ENCODE measurements at places on chromosomes 6 and 20. TPM values are rescaled to one million over a fixed set of nuclear protein-coding genes. Genes with fewer than 3 reads are reported as not detected.

ACTL10 gene
- 3.1 TPM for total RNA-seq

PTGIS gene
- 11.7 TPM for total RNA-seq

MAP7 gene
- total RNA-seq, result 1.4 TPM

SYCP2L gene
- not detected for total RNA-seq

DOK5 gene
- 3.1 TPM for total RNA-seq

OR12D2 gene
- total RNA-seq, result not detected

BEND6 gene
- total RNA-seq, result not detected

SIRPB1 gene
- total RNA-seq, result 4.5 TPM

NEURL2 gene
- 1.5 TPM for total RNA-seq

DNAH8 gene
- total RNA-seq, result 0.12 TPM

ARMC2 gene
- 6.1 TPM for total RNA-seq

CAGE1 gene
- total RNA-seq, result not detected

BPIFB4 gene
- total RNA-seq, result not detected

OVOL2 gene
- not detected for total RNA-seq

FAM83B gene
- total RNA-seq, result not detected

TBX18 gene
- total RNA-seq, result not detected
